Aorta (tissue), 5 donors: ENCODE measurements at places on chromosomes 3 and 15. TPM values are rescaled to one million over a fixed set of nuclear protein-coding genes. Genes with fewer than 3 reads are reported as not detected.
A peak's percentile ranks its signal among the peaks of the same experiment; 100 is the strongest.

- DNase-seq = no peak
These were observed 90.7 kb downstream of the MYLK start for GRCh38 chr3:123793425-123793824.

The BBX gene
- total RNA-seq = 76.7 TPM

GRCh38 chr3:136385457-136385856 is 135.3 kb downstream of the PCCB start:
- DNase-seq = no peak

DNA sequence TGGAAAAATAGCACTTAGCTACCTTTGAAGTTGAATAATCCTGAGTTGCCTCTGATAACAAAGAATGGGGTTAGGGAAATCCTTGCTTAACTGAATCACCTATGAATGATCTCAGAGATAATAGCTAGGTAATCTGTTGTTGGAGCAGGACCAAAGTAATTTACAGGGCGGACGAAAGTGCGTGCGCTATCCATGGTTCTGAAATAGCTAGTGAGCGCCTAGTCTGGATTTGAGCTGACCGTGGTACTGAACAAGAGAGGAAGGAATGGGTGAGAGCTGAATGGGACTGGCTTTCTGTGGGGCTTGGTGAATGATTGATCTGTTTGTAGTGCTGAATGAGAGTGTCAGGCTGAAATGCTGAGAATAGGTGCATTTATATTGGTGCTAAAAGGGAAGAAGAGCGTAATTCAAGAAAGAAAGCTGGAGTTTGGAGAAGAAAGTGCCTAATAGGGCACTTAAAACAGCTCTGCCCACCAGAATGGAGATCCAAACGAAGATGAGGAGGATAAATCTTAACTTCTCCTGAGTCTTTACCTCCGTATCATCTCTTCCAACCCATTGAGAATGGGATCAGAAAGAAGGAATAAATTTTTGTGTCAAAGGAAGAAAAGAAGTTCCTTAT is 10.1 kb downstream of the SCN10A start:
- no peak for DNase-seq

DNA sequence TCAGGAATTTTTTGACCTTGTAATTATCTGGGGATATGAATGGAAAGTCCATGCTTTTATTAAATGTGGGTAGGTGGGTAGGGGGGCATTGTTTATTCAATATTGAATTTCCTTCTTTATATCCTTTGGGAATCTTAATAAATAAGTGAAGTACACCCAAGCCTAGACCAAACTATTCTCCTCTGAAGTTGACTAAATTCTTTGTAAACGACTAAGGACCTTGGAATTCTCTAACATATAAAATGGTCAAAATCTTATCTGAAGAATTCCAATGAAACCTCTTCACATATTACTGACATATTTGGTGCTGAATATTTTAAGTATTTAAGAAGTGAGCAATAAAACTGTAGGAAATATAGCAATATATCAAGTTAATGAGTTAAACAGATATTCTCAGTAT is 1432.1 kb upstream of the GBE1 start:
- no peak for DNase-seq

DNA sequence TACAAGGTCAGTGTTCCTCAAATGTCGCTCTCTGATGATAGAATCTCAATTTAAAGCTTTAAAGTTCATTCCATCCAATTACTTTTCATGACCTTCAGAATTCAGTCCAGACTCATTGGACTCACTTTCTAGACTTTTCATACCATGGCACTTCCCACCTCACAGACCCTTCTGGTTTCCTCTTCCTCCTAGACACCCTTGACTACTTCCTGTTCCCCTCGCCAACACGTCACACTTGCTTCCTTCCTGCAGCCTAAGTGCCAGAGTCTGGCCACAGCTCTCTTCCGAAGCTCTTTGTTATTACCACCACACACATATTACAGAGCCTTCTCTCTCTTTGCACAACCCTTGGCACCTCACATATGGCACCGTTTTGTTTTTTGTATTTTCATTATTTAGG is 59.1 kb upstream of the UMPS start:
- no peak for DNase-seq

DNA sequence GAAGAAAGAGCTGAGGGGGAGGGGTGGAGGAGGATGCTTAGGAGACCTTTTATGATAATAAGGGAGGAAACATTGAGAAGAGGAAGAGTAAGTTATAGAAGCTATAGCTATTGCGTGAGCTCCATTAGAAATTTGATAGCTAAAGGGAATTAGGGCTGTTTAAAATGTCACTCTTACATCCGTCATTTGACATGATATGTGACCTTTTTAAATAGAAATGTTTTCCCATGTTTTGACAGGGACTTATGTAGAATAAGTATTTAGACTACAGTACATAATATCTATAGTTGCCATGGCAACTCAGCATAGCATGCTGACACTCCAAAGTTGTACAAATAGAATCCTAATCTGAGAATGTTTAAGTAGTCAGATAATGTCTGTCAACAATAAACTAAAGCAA is 19.2 kb downstream of the RAD51 start:
- DNase-seq = no peak

The CAPN7 gene
- 54.4 TPM for total RNA-seq

DNA sequence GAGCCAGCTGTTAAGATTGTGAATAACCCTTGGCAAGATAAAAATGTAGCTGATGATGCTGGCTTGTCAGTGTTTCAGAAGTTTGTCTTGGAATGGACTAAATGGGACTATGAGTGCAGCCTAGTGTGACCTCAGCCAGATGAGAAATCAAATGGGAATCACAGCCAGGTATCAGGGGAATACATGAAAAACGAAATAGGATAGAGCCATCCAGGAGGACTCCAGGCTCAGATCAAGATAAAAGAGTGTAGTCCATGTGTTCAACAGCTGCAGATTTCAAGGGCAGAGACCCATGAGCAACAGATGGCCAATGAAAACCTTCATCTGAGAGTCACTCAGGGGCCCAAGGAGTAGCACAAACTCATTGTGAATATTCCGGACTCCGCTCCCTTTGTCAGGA is 1080.9 kb upstream of the CADM2 start:
- no peak for DNase-seq

The HIGD2B gene
- not detected for total RNA-seq

The EAF2 gene
- total RNA-seq = 4.3 TPM

DNA sequence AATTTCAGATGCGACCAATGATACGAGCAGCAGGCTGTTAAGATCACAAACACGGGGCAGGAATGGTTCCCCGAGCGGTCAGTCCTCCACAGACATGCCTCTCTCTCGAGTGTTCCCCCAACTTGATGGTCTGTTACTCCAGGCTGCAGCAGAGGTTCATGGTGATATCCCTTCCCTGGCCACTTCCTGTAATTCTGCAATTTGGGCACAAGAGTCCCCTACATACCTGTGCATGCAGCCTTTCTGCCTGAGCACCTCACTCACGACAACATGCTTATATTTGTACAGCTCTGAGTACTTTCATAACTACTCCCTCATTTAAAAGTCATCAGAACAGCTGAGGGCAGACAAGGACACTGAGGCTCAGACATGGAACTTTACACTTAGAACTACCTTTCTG is 408.1 kb upstream of the NR2F2 start:
- no peak for DNase-seq

- DNase-seq = peak; percentile 93
These were observed at the start of gene CD276 for GRCh38 chr15:73683777-73684580. CD276 (plus strand) TSS chr15:73684383; CDS start chr15:73699640, 15,257 bp downstream.

- DNase-seq = no peak
These were observed 151.8 kb downstream of the KCNAB1 start for GRCh38 chr3:156271995-156272719.

DNA sequence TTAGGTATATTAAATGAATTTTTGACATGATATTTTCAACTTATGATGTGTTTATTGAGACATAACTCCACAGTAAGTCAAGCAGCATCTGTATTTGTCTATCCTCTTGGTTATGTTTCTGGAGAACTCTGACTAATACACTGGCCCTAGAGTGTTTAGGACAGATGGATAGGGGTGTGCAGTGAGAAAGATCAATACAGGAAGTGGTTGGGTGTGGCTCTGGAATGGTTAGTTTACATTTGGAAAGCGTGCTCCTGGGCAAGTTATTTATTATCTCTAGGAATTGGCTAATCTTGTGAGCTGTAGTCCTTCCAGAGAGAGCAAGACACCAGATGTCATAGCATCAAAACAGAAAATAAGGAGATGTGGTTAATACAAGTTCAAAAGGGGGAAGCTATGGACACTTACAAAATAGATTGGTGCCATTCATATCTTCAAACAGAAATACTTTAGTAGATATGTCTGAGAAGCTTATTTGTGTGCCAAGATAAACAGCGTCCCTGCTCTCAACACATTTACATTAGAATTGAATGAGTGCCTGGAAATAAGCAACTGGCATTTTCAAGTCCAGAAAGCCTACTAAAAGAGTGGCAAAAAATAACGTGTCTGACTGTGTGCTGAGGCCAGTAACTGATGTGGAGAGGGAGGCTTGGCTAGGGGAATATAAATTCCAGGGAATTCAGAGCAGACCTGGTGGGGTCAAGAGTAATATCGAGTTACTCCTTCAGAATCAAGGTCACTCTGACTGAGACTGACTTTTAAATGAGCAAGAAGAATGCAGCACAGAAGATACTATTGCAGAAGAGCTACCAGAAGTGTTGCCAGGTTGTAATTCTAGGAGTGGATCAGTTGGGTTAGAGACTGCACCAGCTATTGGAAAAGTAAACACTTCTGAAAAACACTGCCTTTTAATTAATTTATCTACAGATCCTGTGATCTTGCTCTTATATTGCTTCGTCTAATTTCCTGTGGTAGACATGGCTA is 33.4 kb upstream of the PLAAT1 start:
- no peak for DNase-seq

GRCh38 chr3:37772773-37773354 is 88.8 kb upstream of the CTDSPL start:
- no peak for DNase-seq

- DNase-seq = no peak
These were observed 191.2 kb downstream of the SEMA6D start for GRCh38 chr15:47908486-47908885.

GRCh38 chr15:86016750-86017149 is 62.9 kb upstream of the AGBL1 start:
- no peak for DNase-seq

DNA sequence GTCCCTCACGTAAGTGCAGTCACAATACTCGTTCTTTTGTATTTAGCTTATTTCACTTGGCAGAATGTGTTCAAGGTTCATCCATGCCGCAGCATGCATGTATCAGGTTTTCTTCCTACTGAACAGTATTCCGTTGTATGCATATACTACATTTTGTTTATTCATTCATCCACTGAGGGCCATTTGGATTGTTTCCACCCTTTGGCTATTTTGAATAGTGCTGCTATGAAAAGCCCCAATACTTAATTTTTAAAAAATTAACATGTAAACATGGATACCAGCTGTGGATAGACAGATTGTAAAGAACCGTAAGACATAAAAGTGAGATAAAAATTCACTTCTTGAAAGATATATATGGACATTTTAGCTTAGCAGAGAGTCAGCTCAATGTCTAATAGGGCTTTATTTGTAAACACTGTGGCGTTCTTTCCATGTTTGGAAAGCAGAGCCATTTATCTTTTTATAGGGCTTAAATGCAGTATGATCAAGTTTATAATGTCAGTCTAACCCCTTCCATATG is 115.9 kb downstream of the VPS8 start:
- no peak for DNase-seq

- DNase-seq = peak; percentile 64
These were observed 13.3 kb downstream of the SH2D7 start for GRCh38 chr15:78105476-78106241.

The OXNAD1 gene
- total RNA-seq = 7.4 TPM

- DNase-seq = no peak
These were observed 87.0 kb downstream of the CD200R1L start for GRCh38 chr3:112759681-112760080.

The IL16 gene
- 9.1 TPM for total RNA-seq

GRCh38 chr15:71334873-71335272 is 219.6 kb downstream of the THSD4 start:
- no peak for DNase-seq

GRCh38 chr3:10468613-10469354 is 36.6 kb downstream of the ATP2B2 start:
- DNase-seq = no peak

GRCh38 chr3:186742618-186743380 is 25.6 kb downstream of the KNG1 start:
- no peak for DNase-seq

GRCh38 chr3:140552898-140553297 is 125.0 kb upstream of the TRIM42 start:
- no peak for DNase-seq

The PEX5L gene
- not detected for total RNA-seq

DNA sequence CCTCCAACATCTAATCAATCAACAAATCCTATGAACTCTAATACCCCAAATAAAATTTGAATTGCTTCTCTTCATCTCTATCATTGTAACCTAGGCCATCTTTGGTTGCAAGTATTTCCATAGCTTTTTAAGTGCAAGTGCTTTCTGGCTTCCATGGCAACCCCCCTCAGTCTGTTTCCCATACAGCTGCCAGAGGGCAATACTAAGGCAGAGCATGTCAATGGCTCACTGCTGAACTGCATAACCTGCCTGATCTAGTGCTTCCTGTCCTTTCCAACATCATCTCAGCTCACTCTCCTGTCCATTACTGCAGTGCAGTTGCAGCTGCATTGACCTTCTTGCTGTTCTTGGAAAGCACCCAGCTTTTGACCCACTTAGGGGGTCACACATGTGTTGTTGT is 198.4 kb downstream of the WNT5A start:
- DNase-seq = no peak

GRCh38 chr3:194125442-194125841 is 10.5 kb upstream of the HES1 start:
- DNase-seq = no peak

DNA sequence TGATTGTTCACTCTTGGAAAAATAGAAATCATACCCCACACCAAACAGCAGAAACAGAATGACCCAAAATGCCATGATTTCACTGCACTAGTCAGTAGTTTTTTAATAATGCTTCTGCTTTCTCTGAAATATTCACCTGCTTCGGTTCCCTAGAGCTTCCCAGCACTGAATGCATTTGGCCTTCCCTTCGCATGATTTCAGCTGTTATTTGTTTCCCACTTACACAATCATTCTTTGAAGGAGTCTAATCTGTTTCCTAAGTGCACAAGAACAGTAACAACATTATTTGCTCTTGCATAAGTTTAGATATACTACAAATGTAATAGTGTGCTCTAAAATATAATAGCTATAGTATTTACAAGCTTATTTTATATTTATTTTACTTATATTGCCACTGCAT is 178.7 kb downstream of the STAC start:
- no peak for DNase-seq

The TIMP4 gene
- total RNA-seq = 60.1 TPM

The SLCO3A1 gene
- total RNA-seq = 39.7 TPM
